ENCODE measurements at places on chromosomes 11 and 22.

DNA sequence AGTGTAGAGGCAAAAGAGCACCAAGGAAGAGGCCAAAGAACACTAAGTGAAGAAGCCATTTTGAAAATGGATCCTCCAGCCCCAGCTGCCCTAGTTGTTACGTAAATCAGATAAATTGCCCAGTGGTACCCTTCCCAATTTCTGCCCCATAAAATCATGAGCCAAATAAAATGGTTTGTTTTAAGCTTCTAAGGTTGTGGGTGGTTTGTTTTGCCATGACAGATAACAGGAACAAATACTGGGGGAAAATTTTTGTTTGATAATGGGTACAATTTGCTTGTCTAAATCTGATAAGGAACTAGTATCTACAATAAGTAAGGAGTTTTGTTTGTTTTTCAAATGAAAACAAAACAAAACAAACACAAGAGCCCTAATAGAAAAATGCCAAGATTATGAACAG, 30.6 kb upstream of the HSD17B12 start:
- no peak for DNase-seq

- DNase-seq = no peak
Measured at GRCh38 chr11:86658534-86658933, 13.9 kb downstream of the ME3 start.

DNA sequence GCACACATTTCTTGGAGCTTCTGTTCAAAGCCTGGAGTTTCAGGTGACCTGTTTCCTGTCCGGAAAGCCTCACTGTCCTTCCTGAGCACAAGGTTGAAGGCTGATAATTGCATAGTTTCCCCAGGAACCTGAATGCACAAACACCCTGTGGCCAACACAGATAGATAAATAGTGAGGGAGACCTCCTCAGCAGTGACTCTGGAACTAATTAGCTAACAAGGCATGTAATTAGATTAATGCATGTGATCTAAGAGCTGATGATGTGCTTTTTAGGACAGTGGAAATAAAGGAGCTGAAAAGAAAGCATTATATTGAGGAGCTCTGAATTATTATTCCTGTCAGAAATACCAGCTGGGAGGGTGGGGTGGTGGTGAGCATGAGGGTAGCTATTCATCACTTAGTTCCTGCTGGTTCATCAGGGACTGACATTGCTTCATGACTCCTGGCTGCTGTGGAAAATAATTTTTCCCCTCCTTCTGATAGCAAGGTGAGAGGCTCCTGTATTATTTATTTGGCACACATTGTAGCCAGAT, 101.1 kb downstream of the NELL1 start:
- DNase-seq = no peak

DNA sequence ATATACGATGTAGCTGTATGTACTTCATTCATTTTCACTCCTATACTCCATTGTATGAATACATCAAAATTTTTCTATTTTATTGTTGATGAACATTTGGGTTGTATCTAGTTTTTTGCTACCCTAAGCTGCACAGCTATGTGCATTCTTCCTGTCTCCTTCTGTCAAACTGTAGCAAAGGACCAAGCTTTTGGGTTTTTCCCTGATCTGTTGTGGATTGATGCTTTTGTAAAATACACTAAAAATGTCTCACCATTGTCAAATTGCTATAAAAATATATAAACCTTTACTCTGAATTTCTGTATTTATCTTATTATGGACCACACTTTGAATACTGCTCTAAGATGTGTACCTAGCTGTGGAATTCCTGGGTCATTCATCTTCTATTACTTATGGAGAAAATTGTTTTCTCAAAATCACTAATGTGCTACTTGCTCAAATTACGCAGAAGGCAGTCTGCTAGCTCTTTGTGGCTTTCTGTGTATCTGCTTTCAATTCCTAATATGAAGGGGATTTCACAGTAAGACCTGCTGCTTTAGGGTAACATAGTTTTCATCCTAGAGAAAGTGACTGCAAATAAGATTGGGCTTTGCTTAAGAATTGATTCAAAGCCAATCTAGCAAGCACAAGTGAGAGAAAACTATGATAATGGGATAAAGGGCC, 123.4 kb downstream of the CYP2R1 start:
- no peak for DNase-seq

DNA sequence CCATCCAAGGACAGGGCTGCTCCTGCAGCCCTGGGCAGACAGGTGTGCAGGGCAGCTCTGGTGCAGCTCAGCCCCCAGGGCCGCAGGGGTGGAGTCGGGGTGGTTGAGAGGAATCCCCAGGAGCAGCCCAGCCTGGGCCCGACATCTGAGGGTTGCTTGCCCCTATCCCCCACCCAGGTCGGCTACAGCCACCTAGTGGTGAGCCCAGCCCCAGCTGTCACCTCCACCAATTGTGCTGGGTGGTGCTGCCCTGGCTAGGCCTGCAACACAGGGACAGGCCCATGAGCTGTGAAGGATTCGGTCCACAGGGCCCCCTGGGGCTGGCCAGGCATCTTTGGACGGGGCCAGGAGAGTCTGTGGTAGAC, 29.6 kb downstream of the RTN4R start:
- peak; percentile 30 for DNase-seq

Data from lung microvascular endothelial cell (primary cell).